ENCODE measurements at places on chromosomes 5 and 9.

DNA sequence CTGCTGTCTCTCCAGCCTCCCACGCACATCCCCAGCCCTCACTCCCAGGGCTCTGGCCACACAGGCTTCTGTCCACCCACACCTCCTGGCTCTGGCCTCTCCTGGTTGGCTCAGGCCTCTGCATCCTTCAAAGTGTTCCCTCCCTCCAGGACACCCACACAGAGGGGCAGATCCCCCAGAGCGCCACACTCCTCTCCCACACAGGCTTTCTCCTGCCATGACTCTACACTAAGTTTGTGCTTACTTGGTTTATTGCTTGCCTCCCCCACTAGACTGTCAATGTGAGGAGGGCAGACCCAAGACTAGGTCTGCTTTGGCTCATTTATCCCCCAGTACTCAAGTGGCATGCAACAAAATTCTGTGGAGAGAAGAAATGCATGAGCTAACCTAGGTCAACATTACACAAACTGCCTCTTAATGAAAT lies 67.0 kb upstream of the SPOCK1 start:
- peaks cover 2% of the 10 kb centered on the region for H3K27me3 ChIP-seq
- H3K36me3 ChIP-seq, result no peaks in the 10 kb centered on the region
- H3K27ac ChIP-seq, result no peak overlapping the region
- DNase-seq, result no peak
- no peak overlapping the region for H3K4me3 ChIP-seq
- no peaks in the 10 kb centered on the region for H3K4me1 ChIP-seq

- no peaks in the 10 kb centered on the region for H3K4me1 ChIP-seq
- H3K4me3 ChIP-seq, result no peak overlapping the region
- DNase-seq, result no peak
- peaks cover 54% of the 10 kb centered on the region for H3K27me3 ChIP-seq
- no peak overlapping the region for H3K27ac ChIP-seq
Measured at GRCh38 chr5:39427229-39427628, 2.4 kb upstream of the DAB2 start.

GRCh38 chr5:148457183-148457620 lies 73.4 kb downstream of the FBXO38 start:
- no peak overlapping the region for H3K4me3 ChIP-seq
- peaks cover 5% of the 10 kb centered on the region for H3K4me1 ChIP-seq
- no peak overlapping the region for H3K27ac ChIP-seq
- peaks cover 11% of the 10 kb centered on the region for H3K27me3 ChIP-seq
- no peak for DNase-seq

- no peaks in the 10 kb centered on the region for H3K36me3 ChIP-seq
- no peak overlapping the region for H3K4me3 ChIP-seq
- no peak overlapping the region for H3K27ac ChIP-seq
- H3K27me3 ChIP-seq, result no peaks in the 10 kb centered on the region
- H3K4me1 ChIP-seq, result no peaks in the 10 kb centered on the region
- DNase-seq, result no peak
Measured at GRCh38 chr9:82167296-82167695, 178.7 kb downstream of the SPATA31D1 start.

DNA sequence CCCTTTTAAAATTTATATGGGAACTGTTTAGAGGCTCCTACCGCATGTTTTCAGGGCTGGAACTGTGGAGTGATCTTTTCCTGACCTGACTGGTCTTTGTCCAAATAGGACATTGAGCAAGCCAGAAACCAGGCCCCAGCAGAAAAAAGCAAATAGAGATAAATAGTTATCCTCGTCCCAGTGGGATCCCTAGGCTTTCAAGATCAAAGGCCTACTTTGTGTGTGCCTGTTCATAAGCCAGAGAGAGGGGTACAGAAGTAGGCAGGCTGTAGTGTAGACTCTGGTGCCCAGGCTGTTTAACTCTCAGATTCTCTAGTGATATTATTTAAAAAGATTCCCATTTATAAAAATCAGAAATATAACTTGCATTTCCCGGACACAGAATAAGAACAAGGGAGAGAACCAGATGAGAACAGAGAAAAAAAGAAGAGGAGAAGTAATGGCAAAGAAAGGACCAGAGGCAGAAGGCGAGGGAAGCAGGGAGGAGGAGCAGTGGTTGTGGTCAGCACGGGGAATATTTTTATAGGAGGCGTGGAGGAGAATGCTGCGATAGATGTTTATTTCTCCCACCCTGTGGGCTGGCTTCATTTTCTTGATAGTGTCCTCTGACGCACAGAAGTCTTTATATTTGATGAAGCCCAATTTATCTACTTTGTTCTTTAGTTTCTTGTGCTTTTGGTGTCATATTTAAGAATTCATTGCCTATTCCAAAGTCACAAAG lies 101.2 kb downstream of the AOPEP start:
- peaks cover 6% of the 10 kb centered on the region for H3K36me3 ChIP-seq
- DNase-seq, result no peak
- no peak overlapping the region for H3K4me3 ChIP-seq
- H3K27me3 ChIP-seq, result peaks cover 4% of the 10 kb centered on the region
- no peak overlapping the region for H3K27ac ChIP-seq
- peaks cover 9% of the 10 kb centered on the region for H3K4me1 ChIP-seq

GRCh38 chr9:70564468-70565335 lies 150.2 kb upstream of the KLF9 start:
- peaks cover 4% of the 10 kb centered on the region for H3K36me3 ChIP-seq
- H3K4me1 ChIP-seq, result peaks cover 63% of the 10 kb centered on the region
- no peak for DNase-seq
- H3K27me3 ChIP-seq, result peaks cover 2% of the 10 kb centered on the region
- H3K27ac ChIP-seq, result peak overlapping the region; percentile 89

DNA sequence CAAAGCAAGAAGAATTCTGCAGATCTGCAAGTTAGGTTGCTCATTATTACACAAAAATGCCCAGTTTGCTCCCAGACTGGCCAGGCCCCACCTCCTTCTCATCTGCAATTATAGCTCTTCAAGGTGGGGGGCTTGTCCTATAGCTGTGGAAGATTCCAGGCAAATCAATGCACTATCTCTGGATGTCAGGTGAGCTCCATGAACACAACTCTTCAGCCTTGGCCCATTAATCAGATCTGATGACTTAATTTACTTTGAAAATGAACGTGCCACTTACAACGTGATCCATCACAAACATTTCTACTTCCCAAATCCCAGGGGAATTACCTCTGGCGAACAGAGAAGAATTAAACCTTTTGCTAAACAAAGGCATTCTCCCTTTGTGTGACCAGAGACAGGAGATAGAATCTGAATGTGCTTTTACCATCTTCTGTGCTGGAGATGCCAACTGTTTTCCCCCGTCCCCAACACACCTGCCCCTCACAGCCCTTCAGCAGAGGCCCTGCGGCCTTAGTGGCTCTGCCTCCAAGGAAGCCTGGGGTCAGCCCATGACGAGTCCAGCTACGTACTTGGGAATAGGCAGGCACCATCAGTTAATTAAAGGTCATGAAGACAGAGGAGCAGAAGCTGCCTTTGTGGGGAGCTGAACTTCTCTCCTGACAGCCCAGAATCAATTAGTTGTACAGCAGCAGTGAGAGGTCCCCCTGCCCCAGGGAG lies 60.5 kb downstream of the SNX18 start:
- H3K4me1 ChIP-seq, result peaks cover 11% of the 10 kb centered on the region
- peaks cover 9% of the 10 kb centered on the region for H3K27me3 ChIP-seq
- no peak overlapping the region for H3K27ac ChIP-seq

DNA sequence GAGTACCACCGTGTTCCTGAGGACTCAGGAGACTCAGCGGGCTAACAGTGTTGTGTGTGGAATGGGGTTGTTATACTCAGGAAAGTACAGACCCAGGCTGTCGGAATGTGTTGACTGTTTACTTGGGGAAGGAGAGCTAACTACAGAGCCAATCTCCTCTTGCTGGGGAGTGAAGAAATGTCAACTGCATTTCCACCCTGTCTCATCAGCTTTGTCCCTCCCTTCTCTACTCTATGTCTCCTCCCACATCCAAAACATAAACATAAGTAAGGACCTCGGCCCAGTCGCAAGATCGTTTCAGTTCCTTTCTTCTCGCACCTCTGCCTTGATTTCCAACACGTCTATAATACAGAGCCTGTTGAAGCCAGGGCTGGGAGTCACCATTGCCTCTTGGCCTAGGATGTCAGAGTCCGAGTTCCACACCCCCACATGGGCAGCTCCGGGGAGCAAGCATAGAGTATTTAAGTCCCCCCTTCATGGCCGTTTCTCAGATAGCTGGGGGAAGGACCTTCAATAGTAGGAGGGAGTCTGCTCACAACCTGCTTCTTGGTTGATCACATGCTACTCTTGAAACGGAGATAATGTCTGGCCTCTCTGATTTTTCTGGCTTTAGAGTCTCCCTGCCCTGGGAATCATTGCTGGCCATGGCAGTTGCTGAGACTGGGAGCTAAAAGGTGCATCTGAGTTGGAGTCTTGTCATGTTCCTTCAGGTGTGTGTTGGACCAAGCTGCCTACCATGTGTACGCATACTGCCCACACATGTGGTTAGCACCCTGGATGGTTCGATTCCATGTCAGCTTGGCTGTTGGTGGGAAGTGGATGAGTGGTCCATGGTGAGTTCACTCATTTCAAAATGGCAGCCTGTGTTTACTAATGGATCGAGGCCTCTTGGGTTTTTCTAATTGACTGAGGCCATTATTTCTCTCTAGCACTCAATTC lies 147.3 kb downstream of the MTX3 start:
- H3K4me1 ChIP-seq, result peaks cover 26% of the 10 kb centered on the region
- peaks cover 13% of the 10 kb centered on the region for H3K27me3 ChIP-seq
- DNase-seq, result no peak
- no peak overlapping the region for H3K27ac ChIP-seq

DNA sequence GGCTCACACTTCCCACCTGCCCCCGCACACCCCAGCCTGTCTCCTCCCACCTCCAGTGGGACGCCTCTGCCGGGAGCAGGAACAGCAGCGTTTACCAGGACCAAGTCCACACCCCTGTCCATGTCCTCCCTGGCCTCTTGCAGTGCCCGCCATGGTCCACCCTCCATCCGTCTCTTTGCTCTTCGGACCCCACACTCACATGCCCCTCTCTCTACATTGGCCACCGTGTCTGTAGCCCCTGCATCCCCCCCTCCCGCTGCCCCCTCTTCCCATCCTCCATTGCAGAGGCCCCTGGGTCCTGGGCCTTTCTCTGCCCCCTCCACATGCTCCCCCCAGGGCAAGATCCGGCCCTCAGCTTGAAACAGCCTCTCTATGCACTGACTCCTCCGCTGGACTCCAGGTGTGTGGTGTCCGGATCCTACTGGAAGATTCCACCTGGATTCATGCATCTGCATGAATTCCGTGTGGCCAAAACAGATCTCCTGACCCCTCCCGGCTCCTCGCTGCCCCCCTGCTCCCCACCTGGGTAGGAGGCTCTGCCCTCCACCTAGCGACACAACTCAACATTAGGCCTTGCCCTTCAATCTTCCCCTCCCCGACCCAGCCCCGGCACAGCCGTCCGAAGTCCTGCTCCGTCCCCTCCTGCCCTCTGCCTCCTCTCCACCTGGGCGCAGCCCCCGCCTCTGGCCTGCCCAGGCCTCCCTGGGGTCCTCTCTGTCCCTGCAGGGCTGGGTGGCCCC lies 168.5 kb downstream of the OLFM1 start:
- no peaks in the 10 kb centered on the region for H3K36me3 ChIP-seq
- H3K4me3 ChIP-seq, result no peak overlapping the region
- H3K27ac ChIP-seq, result no peak overlapping the region
- no peak for DNase-seq
- H3K4me1 ChIP-seq, result no peaks in the 10 kb centered on the region

DNA sequence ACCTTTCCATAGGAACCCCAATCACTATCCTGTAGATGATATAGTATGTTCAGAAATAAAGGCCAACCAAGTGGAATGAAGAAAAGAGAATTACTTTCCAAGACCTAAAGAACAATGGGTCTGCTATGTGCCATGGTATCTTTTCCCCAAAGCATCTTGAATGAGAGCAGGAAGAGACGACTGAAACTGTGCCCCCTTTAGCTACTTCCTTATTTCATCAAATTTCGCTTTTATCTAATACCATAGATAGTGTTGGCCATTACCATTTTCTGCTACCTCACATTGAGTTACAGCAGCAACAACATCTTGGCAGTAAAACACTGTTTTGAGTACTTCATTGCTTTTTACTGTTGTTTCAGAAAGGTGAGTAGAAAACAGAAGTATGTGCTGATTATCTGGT lies 266.6 kb downstream of the CD180 start:
- DNase-seq, result no peak
- peaks cover 9% of the 10 kb centered on the region for H3K4me1 ChIP-seq
- H3K27me3 ChIP-seq, result no peaks in the 10 kb centered on the region
- H3K27ac ChIP-seq, result no peak overlapping the region

- DNase-seq, result no peak
- H3K27me3 ChIP-seq, result no peaks in the 10 kb centered on the region
- H3K4me3 ChIP-seq, result no peak overlapping the region
Measured at GRCh38 chr5:1819458-1819857, 18.3 kb downstream of the NDUFS6 start.

DNA sequence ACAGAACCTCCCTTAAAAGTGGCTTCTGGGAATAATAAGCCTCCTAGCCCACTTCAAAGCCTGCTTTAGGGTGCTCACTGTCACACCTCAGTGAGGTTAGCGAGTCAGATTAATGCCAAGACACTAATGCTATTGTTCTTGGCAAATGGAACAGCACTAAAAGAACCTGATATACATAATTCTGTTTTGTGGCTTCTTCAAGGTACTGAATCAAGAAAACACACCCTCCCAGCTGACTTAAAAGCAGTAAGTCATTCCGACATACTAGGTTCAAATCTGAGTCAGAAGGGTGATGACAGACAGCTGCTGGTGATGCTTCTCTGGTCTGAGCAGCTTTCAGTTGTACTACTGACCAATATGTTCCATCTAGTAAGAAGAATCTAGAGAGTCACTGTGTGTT lies 121.6 kb downstream of the OXCT1 start:
- peaks cover 18% of the 10 kb centered on the region for H3K4me1 ChIP-seq
- peak overlapping the region; percentile 50 for H3K27ac ChIP-seq
- no peak for DNase-seq
- no peaks in the 10 kb centered on the region for H3K27me3 ChIP-seq
- no peak overlapping the region for H3K4me3 ChIP-seq

DNA sequence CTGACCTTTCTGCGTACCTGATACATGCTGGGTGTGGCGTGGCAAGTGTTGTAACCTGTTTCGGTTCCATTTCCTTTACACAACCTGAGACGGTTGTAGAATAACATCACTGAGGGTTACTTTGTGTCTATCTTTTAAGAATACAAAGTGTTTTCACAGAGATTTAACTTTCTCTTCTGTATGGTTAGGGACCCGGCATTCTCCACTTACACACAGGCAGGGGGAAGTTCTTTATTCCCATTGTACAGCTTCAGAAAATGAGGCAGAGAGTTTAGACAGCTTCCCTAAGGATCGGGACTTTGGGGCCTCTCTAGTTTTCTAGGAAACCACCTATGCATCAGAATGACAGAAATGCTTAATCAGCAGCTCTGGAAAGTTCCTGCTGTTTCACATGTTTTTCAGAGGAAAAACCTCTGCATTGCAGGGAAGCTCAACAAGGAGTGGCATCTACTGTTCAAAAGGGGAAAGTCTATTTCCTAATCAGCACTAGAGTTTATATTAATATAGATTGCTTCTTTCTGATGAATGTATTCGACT lies 41.3 kb downstream of the CAST start:
- no peaks in the 10 kb centered on the region for H3K27me3 ChIP-seq
- H3K4me1 ChIP-seq, result peaks cover 31% of the 10 kb centered on the region
- peak overlapping the region; percentile 91 for H3K4me3 ChIP-seq
- H3K36me3 ChIP-seq, result peaks cover 11% of the 10 kb centered on the region
- peak overlapping the region; percentile 92 for H3K27ac ChIP-seq
- no peak for DNase-seq

- H3K27ac ChIP-seq, result no peak overlapping the region
- no peak overlapping the region for H3K4me3 ChIP-seq
- no peaks in the 10 kb centered on the region for H3K4me1 ChIP-seq
- H3K36me3 ChIP-seq, result no peaks in the 10 kb centered on the region
- peaks cover 8% of the 10 kb centered on the region for H3K27me3 ChIP-seq
Measured at GRCh38 chr5:149672701-149673476, 57.2 kb upstream of the PPARGC1B start.

Data from activated T-helper 1 cell treated with anti-CD3 and anti-CD28 coated beads, Interleukin-12 subunit alpha, Interleukin-12 subunit beta, Interleukin-2, Interleukin-4 antibody, amounts not matched to agents 30 ng/mL and 10 ng/mL and 1 ng/mL, durations not matched to agents 14 hours and 24 hours and 36 hours (primary cell).